Stomach (tissue), 19 donors: ENCODE measurements at places on chromosomes 11 and 22.
A peak's percentile ranks its signal among the peaks of the same experiment; 100 is the strongest.

DNA sequence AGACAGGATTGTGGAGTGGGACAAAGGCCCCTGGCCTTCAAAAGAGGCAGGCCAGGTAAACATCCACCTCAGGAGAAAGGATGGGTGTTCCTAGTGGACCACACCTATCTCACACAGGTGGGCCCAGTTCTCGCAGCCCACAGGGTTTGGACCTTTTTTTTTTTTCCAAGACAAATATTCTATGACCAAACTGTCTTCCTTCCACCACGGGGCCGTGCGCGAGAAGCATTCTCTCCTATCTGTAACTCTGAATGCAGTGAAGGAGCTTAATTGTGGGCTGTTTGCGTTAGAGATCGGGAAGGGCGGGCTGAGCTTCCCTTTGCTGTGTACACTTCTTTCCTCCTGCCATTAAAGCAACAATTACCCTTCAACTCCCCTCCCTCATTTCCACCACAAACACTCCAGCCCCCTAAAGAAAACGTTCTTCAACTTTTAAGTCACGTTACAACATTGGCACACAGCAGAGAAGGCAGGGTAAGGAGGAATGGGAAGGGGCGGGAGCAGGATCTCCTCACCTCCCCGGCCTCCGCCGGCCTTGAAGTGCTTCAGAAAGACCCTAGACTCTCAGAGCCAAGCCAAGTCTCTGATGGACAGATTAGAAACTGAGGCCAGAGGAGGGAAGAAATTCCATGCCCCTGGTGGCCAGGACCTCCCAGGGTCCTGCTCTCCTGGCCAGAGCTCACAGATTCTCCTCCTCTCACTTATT is 238.4 kb downstream of the BUD13 start:
- DNase-seq, result peak; percentile 2

DNA sequence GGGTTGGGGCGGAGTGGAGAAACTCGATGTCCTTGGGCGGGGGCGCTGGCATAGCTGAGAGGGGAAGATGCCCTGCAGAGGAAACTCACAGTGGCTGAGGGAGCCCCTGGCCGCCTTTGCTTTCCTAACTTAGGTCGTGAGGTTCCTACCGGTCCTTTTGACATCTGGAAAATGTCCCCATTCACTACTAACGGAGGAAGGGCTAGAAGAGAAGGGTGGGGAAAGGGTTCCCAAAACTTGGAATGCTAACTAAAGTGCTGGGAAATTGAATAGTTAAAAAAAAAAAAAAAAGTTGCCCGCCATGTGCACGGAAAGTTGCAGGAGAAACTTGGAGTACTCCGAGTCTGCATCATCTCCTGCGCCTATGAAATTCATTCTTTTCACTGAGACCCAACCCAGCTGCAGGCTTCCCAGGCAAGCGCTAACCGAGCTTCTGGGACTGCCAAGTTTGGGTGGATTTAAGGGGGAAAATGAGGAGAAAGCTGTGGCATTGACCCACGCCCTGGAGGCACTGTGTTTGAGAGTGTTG is 796 bp downstream of the TIMP3 start:
- peak; percentile 52 for DNase-seq

GRCh38 chr11:73335204-73335923 is 27.3 kb downstream of the ARHGEF17 start:
- DNase-seq, result peak; percentile 87

- DNase-seq, result no peak
Measured at GRCh38 chr22:35229865-35230264, 27.4 kb upstream of the HMGXB4 start.

DNA sequence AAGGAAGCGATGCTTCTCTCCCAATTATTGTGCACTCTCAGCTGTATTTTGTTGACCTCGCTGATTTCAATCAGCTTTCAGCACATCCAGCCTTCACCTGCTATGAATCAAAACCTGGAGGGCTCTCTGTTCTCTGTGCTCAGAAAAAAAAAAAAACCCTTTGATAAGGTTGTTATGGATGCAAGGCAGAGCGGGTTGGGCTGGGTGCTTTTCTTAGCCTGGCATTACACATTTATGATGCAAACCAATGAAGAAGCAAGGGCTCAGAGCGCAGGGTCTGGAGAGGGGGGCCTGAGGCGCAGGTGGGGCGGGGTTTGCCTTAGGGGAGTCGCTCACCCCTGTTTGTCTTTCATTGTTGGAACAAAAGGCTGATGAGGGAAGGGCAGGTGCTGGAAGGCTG is 86.0 kb upstream of the CADM1 start:
- DNase-seq, result no peak

GRCh38 chr11:57646799-57647303 is 2.9 kb downstream of the YPEL4 start:
- no peak for DNase-seq

DNA sequence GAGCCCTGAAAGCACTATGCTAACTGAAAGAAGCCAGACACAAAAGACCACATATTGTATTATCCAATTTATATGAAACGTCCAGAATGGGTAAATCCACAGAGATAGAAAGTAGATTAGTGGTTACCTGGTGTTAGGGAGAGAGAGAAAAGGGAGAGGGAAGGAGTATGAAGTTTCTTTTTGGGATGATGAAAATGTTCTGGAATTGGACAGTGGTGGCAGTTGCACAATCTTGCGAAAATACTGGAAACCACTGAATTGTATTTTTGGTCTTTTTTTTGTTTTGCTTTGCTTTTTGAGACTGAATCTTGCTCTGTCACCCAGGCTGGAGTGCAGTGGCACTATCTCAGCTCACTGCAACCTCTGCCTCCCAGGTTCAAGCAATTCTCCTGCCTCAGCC is 63.5 kb downstream of the MRTFA start:
- no peak for DNase-seq

DNA sequence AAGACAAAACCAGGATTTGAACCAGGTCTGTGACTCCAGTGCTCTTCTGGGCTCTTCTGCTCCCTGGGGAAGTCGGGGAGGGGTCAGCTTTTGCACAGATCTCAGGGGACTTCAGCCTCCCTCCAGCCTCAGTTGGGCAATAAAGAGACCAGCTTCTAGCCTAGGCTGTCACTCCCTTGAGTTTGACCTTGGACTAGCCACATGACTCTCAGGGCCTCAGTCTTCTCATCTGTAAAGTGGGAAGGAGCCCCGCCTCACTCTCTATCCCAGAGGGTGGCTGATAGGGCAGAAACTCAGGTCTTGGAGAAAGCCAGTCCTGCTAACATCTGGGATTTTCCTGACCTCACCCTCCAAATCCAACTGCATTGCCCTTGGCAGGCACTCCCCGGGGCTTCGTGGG is 38.7 kb downstream of the ELFN2 start:
- no peak for DNase-seq

- DNase-seq, result peak; percentile 31
Measured at GRCh38 chr11:112355726-112356125, 95.1 kb upstream of the PLET1 start.

DNA sequence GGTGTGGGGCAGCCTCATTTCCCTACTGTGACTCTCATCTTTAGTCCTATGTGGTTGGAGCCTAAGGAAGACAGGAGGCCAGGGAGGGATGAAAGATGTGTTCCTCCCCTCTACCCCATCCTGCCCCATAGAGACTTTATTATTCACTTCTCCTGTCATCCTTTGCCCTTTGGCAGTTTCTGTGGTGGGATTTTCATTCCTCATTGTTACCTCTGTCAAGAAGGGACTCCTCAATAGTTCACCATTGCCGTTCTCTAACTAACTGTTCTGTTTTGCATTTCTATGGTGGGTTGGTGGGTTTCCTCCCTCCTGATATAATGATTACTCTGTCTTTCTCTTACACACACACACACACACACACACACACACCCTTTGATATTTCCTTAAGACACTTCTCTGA is 202.3 kb downstream of the DSCAML1 start:
- DNase-seq, result no peak

GRCh38 chr22:31488346-31488883 is 1.2 kb downstream of the EIF4ENIF1 start:
- DNase-seq, result no peak

- peak; percentile 10 for DNase-seq
Measured at GRCh38 chr11:104967534-104968354, 630 bp downstream of the CASP4 start.

GRCh38 chr22:33404723-33405122 is 346.5 kb upstream of the SYN3 start:
- DNase-seq, result no peak

DNA sequence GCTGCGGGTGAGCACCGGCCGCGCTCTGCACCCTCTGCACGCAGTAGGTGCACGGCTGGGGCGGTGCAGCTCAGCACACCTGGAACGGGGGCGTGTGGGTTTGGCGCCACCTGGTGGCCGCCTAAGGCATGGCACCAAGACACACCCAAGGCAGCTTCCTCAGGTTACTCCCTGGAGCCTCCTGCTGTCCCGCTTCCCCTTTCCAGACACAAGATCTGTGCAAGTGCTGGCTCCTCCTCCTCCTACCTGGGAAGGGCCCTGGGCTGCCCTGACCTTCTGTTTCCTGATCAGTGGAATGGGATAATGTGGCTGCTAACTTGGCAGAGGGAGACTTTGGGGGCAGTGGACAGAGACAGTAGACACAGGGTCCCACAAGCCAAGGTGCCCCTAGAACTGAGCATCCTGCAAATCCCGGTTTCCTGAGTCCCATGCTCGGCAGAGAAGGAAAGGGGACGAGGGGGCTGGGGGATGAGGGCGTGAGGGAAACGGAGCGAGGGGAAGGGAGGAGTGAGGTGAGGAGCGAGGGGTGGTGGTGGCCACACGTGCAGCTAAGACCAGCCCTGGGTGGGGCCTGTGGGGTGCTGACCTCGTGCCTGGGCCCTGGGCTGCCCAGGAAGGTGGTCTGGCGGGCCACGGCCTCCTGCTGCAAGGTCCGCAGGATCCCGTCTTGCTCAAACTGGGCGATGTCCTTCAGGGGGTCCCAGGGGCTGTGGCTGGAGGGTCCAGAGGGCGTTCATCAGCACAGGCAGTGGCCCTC is 34.8 kb upstream of the CARS1 start:
- DNase-seq, result peak; percentile 84

GRCh38 chr11:84012171-84012826 is 726.1 kb upstream of the CCDC90B start:
- DNase-seq, result no peak

- no peak for DNase-seq
Measured at GRCh38 chr11:128628686-128629085, 41.3 kb upstream of the ETS1 start.

DNA sequence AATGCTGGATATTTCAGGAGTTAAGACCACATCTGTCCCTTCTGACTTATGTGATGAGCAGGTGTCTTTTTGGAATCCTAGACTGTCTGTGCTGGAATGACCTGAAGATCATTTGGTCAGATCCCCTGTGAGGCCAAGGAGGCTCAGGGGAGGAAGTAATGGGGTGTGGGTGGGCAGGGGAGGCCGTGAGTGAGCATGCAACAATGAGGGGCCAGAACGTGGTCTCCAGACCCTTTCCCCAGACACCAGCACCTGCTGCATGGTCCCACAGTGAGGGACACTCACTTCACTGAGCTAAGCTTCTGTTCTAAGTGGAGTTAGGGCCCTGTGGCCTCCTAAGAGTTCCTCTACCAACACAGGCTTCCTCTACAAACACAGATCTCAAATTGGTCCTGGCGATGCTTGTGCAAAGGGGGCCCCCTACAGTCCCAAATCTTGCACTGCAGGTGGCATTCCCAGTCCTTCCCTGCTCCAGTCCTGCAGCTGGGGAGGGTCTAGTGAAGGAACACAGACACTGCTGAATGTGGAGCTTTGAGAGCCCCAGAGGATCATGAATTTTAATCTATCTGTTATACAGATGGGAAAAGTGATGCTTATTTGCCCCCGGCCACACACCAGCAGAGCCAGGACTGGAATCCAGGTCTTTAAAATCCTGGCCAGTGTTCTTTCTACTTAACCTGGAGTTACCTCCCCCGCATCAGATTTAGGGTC is 7.4 kb downstream of the USP2 start:
- peak; percentile 92 for DNase-seq

GRCh38 chr11:70057080-70057479 is 21.0 kb upstream of the ANO1 start:
- DNase-seq, result no peak

- DNase-seq, result no peak
Measured at GRCh38 chr22:44682556-44683168, 19.3 kb upstream of the PRR5 start.

GRCh38 chr11:21963013-21963412 is 229.9 kb upstream of the ANO5 start:
- DNase-seq, result no peak

DNA sequence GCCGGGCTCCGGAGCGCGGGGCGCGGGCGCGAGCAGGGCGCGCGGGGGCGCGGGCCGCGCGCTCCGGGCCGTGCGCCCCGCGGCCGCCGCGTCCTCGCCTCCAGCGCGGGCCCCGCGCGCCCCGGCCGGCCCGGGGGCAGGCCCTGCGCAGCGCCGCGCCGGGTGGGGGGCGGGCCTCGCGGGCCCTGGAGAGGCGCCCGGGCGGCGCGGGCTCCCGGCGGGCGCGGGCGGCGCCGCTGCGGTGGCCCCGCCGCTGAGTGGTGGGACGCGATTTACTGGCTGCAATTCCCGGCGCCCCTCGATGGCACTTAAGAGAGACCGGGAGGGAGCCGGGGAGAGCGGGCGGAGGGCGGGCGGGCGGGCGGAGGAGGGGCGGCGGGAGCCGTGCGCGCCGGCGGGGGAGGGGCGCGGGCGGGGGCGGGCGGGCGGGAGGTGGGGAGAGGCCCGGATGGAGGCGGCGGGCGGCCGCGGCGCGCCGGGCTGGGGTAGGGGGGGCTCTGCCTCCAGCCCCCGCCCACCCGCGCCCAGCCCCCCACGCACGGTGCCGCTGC is 73.2 kb upstream of the TCF20 start:
- no peak for DNase-seq
